ENCODE measurements at places on chromosomes 16 and 17.
A peak's percentile ranks its signal among the peaks of the same experiment; 100 is the strongest.

DNA sequence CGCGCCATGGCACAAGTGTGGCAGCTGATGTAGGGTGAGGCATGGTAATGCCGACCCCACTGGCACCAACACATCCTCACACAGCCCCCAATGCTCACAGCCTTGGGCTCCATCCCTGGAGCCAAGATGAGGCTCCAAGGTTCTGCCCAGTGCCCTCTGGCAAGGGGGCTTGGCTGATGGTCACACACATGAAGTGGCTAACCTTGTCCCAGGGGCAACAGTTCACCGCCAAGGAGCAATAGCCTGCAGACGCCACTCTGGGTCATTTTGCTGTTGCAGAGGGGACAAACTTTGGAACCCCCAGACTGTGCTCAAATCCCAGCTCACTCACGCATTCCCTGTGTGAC lies 26.8 kb downstream of the TNFRSF13B start:
- no peak for DNase-seq

GRCh38 chr17:73560661-73561060 lies 83.6 kb downstream of the SDK2 start:
- peak; percentile 8 for DNase-seq

GRCh38 chr17:75689441-75689873 lies 22.3 kb downstream of the SAP30BP start:
- peak; percentile 99 for DNase-seq

DNA sequence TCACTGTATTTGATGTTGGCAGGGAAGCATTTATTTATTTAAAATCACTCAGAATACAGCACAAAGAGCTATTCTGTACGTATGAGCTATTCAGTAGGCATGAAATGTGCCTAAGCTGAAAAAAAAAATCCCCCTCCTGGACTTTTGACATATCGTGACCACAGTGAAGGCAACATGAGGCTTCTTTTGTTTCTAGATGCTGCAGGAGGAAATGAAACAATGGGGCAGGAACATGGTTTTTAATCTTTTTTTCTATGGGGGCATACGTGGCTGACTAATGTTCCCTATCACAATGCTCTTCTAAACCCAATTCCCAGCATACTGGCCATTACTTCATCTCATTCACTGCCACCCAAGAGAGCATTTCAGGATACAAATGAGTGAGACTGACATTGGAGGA lies 191.0 kb upstream of the PMFBP1 start:
- DNase-seq, result peak; percentile 46

DNA sequence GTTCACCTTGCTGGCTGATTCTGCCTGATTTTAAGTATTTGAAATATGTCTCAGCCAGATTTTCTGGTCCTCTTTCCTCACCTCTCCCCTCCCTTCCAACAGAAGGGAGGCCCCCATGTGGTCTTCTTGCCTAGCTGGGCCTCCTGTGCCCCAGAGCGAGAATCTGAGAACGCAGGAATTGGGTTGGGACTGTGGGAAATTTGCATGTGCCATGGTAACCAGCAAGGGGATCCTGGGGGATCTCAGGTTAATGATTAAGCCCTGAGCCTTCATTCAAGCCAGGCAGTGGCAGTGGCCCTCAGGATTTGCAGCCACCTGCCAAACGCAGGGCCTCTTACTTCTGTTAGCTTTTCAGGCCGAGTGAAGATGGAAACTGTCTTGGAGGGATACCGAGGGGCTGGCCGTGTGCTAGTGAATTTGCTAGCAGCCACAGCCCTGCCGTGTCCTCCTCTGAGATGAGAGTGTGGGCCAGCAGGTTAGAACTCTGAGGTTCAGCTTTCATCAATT lies 40.2 kb downstream of the KSR1 start:
- DNase-seq, result no peak

- peak; percentile 12 for DNase-seq
Observed at GRCh38 chr16:9258423-9259051, 167.1 kb downstream of the HAPSTR1 start.

GRCh38 chr16:4392382-4393239 lies 21.0 kb downstream of the VASN start:
- peak; percentile 62 for DNase-seq

DNA sequence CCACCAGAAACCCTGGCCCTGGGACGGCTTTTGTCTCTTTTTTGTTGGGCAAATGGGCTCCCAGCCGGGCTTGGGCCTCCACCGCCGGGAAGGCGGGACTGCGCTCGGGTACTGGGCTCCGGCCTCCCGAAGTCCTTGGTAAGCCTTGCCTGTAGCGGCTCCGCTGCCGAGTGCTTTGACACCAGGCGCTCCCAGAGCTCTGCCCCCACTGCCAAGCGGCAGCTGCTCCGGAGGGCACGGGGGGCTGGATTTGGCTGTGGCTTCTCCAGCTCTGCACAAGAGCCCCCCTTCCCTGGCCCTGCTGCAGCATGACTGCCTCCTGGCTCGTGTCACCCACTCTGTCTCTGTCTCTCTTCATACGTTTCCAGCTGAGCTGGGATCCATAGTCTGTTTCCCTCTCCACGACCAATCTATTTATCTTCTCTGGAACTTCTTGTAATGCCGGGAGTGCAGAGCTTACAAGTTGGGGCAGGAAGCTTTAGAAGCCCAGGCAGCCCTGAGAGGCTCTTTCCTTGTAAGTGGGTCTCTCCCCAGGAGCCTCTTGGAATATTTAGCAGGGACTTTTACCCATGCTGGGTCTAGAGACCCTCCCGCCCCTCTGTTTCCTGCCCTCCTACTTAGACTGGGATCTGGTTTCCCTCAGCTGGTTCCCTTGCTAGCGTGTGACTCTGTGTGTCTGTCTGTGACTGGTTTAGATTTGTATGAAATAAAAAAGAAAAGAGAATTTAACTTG lies 246.9 kb upstream of the GSE1 start:
- no peak for DNase-seq

DNA sequence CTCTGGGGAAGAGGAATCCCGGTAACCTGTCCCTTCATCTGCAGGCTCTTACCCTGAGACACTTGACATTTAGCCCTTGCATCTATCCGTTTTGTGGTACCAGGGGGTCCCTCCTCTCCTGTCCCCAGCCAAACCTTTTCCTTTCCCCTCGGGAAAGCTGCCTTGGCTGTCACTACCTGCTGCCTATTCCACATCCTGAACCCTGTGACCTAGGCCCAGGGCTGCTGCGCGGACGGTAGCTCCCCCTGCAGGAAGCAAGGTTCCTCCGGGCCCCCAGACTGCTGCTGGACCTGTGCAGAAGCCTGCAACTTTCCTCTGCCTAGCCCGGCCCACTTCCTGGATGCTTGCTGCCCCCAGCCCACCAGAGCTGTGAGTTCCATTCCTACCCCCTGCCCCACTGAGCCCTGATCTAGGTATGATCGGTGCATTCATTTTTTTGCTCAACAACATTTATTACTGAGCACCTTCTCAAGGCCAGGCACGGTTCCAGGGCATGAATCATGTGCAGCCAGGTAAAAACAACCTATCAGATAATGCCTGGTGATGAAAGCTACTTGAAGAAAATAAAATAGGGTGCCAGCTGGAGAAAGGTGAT lies 10.5 kb upstream of the ALDOA start:
- peak; percentile 75 for DNase-seq

DNA sequence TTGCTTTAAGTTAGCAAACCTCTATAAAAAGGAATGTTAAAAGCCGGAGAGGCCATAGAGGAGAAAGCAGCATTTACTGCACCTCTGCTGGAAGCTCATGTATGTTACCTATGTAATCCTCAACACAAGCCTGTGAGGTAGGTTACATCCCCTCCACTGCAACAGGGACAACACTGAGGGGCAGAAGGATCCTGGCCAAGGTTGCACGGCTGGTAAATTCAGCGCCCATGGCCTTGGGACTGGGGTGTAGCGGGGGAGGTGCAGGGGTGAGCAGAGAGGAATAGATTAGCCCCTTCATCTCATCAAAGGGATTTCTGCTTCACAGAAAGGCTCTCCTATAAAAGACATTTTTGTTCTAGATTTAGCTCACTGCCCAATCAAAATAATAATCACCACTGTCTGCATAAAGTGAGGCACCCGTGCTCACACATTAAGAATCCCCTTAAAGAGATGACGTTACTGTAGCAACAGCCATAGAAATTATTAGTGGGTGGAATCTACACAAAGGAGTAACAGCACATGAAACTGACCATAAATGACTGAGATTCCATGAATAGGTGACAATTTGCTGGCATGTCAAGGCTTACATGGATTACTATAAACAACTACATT lies 3.3 kb downstream of the ZCCHC14 start:
- DNase-seq, result no peak

All from mammary epithelial cell (primary cell).